ENCODE measurements at places on chromosomes 2 and 18.

- no peak for DNase-seq
These were observed 47.2 kb upstream of the ZNG1B start for GRCh38 chr2:113390124-113390849.

- DNase-seq = no peak
These were observed 757 bp downstream of the HDHD2 start for GRCh38 chr18:47149457-47150028.

GRCh38 chr2:134457353-134457752 is 203.5 kb downstream of the MGAT5 start:
- no peak for DNase-seq

DNA sequence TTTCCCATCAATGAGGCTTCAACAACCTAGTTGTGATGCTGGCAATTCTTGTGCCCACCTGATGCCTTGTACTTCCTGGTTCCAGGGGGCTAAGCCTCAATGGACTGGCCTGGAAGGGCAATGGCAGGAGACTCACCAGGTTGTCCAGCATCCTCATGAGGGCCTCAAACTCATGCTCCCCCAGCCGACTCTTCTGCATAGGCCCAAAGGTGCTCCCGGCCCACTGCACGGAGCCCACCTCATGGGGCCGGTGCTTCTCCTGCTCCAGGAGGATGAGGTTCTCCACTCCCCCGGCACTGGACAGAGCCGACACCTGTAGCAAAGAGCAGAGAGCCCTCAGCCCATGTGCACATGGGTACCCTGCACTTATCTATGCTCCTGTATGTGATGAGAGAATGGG is 84.5 kb downstream of the ADD2 start:
- no peak for DNase-seq

All from NCI-H1694 (cell line).